ENCODE measurements at places on chromosomes 16 and 17. TPM values are rescaled to one million over a fixed set of nuclear protein-coding genes. Genes with fewer than 3 reads are reported as not detected.

- DNase-seq, result no peak
Observed at GRCh38 chr17:34156741-34157589, 98.1 kb upstream of the CCL2 start.

The C17orf67 gene
- 3.3 TPM for total RNA-seq

DNA sequence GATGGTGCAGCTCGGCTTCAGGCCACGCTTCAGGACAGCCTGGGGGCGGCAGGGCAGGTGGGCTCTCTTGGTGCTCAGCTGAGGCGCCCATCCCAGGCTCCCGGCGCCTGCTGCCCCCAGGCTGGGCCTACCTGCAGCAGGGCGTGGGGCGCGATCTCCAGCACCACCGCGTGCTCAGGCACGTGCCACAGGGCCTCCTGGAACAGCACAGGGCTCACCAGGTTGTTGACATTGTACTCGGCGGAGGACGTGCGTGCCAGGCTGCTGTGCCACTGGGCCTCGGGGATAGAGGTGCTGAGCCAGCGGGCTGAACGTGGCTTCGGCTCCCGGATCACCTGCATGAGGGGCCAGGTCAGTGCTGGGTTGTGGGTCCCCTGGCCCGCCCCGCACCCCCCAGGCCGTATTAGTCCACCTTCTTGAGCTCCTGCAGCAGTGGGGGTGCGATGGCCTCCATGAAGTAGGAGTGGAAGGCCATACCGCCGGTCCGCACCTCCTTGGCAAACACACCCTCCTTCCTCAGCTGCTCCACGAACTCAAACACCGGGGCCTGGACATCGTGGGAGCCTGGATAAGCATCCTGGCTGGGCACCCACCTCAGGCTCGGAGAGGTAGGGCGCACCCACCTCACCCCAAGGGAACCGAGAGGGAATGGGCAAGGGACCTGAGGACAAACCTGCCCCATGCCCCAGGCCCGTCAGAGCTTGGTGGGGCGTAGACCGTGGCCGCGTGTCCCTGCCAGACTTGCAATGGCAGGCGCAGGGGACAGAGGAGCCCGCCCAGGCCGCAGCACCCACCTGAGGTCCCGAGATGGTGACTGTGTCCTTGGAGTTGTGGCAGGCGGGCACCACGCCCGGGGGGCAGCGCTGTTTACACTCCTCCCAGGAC is 9.0 kb downstream of the FASN start:
- no peak for DNase-seq

DNA sequence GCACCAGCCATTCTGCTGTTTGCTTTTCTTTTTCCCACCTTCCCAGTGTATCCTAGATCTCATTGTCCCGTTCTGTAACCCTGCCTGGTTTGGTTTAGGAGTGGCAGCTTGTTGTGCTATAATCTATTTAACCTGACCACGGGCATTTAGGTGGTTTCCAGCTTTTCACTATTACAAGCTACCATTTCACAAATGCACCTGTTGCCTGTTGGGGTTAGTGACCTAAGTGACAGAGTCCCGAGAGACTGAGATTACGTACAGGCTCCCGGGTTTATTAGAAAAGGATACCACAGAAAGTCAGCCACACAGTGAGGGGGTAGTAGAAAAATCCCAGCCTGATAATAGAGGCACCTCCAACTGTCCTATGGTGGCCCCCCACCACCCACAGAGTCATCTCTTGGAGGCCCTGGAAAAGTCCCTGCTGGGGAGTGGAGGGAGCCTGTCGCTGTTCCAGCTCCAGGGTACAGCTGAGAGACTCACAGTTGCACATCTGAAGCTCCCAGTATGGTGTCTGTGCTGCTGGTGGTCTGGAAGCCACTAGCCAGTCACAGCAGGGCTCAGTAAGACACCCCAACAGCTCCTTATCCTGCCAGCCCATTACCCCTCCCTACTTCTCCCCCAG is 21.2 kb downstream of the CLEC16A start:
- peak; percentile 45 for DNase-seq

GRCh38 chr16:8262299-8262698 is 328.0 kb downstream of the TMEM114 start:
- DNase-seq, result no peak

DNA sequence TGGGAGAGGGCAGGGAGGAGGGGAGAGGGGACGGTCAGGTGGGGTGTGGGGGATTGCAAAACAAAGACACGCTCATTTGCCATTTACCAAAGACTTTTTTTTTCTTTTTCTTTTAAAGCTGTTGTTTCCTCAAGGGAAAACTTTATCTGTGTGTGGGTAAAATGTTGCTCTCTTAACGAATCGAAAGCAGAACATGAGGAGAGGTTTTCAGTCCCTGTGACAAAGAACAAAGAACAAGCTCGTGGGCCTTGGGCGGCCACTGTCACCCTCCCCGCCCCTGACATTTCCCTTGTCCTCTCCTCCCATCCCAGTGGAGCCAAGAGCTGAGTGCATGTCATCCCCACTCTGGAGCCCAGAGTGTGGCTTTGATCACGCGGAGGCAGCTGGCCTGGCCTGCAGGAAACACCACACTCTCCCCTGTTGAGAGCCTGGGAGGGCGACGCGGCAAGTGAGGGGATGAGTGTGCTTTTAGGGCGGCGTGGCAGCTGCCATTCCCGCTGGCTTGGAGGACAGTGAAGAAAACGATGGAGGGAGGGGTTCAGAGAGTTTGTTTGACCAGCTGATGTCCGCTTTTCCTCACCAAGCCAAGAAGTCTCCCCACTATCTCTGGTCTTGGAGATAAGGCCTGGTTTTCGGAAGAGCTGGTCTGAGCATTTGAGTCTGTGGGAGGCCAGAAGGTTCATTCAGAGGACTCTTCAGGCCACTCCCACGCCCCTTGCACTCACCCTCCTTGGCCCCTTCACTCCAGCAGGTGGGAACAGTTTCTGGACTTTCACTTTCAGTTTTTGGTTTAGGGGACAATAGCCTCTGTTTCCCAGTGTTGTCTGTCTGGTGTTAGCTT is 11.4 kb downstream of the CCR7 start:
- DNase-seq, result peak; percentile 27

The SLC35B1 gene
- total RNA-seq, result 53.8 TPM

GRCh38 chr17:81298991-81299738 is 4.1 kb upstream of the SLC38A10 start:
- no peak for DNase-seq

GRCh38 chr16:85563515-85564276 is 49.4 kb upstream of the GSE1 start:
- no peak for DNase-seq

GRCh38 chr16:25187491-25187795 is 29.3 kb upstream of the AQP8 start:
- no peak for DNase-seq

DNA sequence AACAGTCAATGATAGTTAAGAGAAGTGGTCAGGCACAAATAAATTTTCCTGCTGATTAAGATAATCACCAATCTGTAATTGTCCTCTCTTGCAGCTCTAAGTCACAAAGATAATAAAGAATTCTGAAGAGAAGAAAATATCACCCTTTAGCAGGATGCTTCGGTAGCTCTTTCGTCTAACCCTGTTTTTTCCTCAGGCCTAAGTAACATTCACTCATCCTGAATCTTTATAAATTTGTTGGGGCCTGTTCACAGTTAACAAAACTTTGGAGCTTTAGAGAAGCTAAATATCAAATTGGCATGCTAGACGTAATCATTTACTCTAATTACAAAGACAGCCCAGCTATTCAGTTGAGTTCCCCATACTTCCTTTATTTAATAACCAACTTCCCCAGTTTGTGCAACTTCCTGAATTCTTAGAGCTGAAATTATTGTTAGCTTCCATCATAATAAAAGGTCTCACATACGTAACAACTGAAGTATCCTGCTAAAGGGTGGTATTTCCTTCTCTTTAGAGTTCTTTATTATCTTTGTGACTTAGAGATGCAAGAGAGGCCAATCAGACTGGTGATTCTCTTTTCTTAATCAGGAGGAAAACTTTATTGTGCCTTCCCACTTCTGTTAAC is 118.6 kb downstream of the TANGO6 start:
- no peak for DNase-seq

The ZNF200 gene
- total RNA-seq, result 15.1 TPM

- DNase-seq, result no peak
Observed at GRCh38 chr17:35252651-35253050, 9.8 kb downstream of the SLFN5 start.

GRCh38 chr17:76495663-76496400 is 5.4 kb downstream of the RHBDF2 start:
- no peak for DNase-seq

Data from activated B cell treated with CpG ODN at 0.5 μM for 24 hours (primary cell).